Vagina (tissue), 2 donors: ENCODE measurements at places on chromosomes 6 and 20. TPM values are rescaled to one million over a fixed set of nuclear protein-coding genes. Genes with fewer than 3 reads are reported as not detected.

TUBB1 gene
- total RNA-seq, result not detected

VNN1 gene
- total RNA-seq, result 2.0 TPM

ZC3H12D gene
- 2.2 TPM for total RNA-seq

BPIFB4 gene
- total RNA-seq, result not detected

LY6G6F gene
- not detected for total RNA-seq

SLC17A4 gene
- not detected for total RNA-seq

TGM3 gene
- total RNA-seq, result 27.7 TPM

THBS2 gene
- total RNA-seq, result 86.4 TPM

MRPS10 gene
- 21.4 TPM for total RNA-seq

MOG gene
- not detected for total RNA-seq

XKR7 gene
- total RNA-seq, result not detected

SUMO4 gene
- 3.9 TPM for total RNA-seq

BTNL2 gene
- not detected for total RNA-seq

PHF10 gene
- 54.8 TPM for total RNA-seq
